ENCODE measurements at places on chromosomes 12 and 14.

DNA sequence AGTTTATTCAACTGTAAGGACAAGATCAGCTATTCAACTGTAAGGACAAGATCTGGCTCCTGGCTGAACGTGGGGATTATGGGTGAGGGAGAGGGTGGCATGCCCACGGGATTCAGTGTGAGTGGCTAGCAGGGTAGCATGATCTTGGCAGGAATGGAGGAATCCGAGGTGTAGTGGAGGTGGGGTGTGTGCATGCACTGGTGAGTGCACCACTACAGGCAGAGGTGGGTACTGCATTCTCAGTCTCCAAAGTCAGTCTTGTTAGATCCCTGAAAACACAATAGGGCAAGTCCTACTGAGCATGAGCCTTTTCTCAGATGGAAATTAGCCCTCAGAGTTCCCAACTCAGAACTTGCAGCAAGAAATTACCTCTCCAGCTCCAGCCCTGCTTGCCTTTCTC, 32.2 kb upstream of the DCD start:
- no peak for DNase-seq

- no peak for DNase-seq
Measured at GRCh38 chr14:79986251-79986650, 225.1 kb downstream of the DIO2 start.

GRCh38 chr12:21676776-21677175, 19.1 kb upstream of the LDHB start:
- no peak for DNase-seq

GRCh38 chr12:56122637-56123036, 4.6 kb downstream of the ZC3H10 start:
- DNase-seq: no peak

GRCh38 chr14:32244404-32244803, 41.3 kb upstream of the RNU6-8 start:
- no peak for DNase-seq

- no peak for DNase-seq
Measured at GRCh38 chr12:133156125-133156690, 25.1 kb upstream of the ZNF268 start.

All from activated T-helper 1 cell treated with anti-CD3 and anti-CD28 coated beads, Interleukin-2, amount 50 U/mL, for 16 hours (primary cell).